ENCODE measurements at places on chromosomes 13 and 19.

GRCh38 chr19:22634450-22634827, 315 bp downstream of the ZNF492 start:
- no peak for DNase-seq

- peak; percentile 8 for DNase-seq
Observed at GRCh38 chr13:108313382-108313781, 43.9 kb downstream of the TNFSF13B start.

- DNase-seq, result no peak
Observed at GRCh38 chr13:91347996-91348905, 764 bp downstream of the MIR17HG start.

- DNase-seq, result no peak
Observed at GRCh38 chr13:48739386-48739964, 85.7 kb downstream of the CYSLTR2 start.

- DNase-seq, result no peak
Observed at GRCh38 chr13:27370305-27370872, 54.0 kb upstream of the GTF3A start.

GRCh38 chr13:111361873-111362648, 41.6 kb downstream of the TEX29 start:
- DNase-seq, result no peak

- no peak for DNase-seq
Observed at GRCh38 chr19:49020342-49020741, 3.5 kb upstream of the LHB start.

- no peak for DNase-seq
Observed at GRCh38 chr19:12224676-12225075, 61.8 kb downstream of the ZNF136 start.

DNA sequence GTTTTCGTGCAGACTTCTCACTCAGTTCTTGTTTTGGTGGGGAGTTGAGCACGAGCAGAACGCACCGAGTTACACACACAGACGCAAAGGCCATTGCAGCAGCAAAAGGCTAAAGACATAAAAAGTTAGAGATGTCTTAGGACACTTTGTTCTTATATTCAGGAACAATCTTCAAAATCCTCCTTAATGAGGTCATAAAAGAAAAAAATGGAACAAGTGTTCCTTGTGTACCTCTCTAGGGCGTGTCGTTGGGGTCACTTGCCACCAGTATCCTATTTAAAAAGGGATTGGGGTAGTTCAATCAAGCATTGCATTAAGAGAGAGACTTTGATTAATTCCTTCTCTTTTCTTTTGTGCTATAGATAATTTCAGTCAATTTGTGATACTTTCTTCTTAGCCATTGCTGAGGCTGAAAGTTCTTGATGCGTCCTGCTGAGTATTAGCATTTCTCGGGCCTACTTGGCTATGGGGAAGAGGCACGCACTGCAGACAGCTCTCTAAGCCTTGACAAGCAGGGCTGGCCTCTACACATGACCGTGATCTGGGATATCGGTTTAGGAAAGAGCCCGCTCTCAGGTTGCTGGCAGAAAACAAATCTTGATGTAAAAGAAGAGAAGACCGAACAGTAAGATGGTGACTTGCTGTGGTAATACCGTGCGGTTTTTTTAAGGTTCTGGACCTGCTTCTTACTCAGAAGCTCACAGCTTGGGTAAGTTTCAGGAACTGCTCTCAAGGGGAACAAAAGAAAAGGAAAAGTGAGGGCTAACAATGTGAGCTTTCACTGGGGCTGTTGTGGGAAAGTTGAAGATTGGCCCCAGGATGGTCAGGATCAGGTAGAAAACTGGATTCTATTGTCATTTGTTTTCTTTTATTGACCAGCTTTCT, 223.6 kb downstream of the TM9SF2 start:
- no peak for DNase-seq

- DNase-seq, result no peak
Observed at GRCh38 chr13:114068656-114069318, 63.6 kb downstream of the RASA3 start.

DNA sequence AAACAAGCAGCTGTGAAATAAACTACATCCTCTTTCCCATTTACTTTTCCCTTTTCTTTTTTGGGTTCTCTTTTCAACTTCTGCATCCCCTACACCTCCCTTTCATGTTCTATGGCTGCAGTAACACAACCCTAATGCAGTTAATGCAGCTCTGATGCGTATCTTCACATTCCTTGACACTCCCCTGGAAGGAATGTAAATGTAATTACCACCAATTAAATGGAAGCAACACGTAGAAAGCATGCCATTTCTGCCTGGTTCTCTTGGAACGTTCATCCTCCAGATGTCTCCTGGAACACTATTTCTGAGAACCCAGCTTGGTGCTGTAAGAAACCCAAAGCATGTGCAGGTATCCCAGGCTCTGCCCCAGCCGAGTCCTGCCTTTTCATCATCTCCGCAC, 166.8 kb upstream of the FREM2 start:
- DNase-seq, result no peak

DNA sequence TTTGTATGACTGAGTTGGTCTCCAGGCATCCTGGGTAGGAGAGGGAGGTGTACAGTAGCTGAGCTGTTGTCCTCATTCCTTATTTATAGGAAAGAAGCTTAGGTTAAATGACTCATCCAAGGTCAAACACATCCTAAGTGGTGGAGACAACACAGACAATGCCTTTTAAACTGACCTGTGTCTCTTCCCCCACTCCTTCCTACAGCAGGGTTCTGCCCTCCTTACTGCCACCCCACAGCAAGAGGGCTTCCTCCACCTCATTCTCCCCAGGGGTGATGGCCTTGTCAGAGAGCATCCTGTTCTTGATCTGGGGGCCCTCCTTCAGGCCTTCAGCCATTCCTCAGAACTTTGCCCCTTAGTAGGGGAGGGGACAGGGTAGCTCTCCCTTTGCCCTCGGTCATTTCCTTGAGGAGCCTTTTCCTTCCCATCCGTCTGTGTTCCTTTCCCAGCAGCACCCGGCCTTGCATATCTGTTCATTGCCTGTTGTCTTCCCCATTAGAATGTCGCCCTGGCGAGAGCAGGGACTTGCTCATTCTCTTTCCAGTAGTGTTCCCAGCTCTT, 48.2 kb upstream of the GPI start:
- DNase-seq, result no peak

DNA sequence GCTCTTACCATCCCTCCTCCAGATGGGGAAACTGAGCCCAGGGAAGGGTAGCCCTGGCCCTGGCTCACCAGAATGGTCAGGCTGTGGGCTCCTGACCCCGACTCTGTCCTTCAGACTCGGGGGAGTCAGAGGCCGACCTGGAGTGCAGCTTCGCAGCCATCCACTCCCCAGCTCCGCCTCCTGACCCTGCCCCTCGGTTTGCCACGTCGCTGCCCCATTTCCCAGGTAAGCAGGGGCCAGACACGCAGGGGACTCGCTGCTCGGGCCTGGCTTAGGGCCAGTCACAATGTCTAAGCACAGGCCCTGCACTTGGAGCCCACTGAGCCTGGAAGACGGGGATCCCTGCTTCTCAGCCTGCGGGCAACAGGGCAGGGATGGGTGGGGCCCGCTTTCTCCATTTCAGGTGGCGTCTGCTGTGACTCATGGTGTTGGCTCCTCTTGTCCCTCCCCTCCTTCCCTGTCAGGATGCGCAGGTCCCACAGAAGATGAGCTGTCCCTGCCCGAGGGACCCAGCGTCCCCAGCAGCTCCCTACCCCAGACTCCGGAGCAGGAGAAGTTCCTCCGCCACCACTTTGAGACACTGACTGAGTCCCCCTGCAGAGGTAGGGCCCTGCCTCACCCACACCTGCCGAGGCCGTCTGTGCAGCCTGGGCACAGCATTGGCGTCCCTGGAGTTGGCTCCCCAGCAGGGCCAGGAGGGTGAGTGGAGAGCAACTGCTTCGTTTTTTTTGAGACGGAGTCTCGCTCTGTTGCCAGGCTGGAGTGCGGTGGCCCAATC, 9.2 kb upstream of the OVOL3 start:
- DNase-seq, result no peak

DNA sequence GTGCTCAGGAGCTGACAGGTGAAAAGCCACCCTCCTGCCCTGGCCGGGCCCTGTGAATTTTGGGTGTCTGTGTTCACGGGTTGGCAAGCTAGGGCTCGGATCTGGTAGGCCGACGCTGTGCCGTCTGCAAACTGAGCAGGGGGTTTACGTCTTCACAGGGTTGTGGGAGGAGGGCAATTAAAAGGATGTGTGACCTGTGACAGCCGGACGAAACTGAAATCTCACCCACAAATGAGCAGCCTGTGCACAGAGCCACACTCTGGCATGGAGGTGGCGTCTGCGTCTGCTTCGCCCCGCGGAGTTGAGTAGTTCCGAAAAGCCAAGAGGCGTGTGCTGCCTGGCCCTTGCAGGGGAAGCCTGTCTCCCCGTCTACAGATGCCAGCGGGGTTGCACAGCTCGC, 117.3 kb downstream of the KDM4B start:
- no peak for DNase-seq

- no peak for DNase-seq
Observed at GRCh38 chr19:10769533-10770491, 51.9 kb downstream of the DNM2 start.

DNA sequence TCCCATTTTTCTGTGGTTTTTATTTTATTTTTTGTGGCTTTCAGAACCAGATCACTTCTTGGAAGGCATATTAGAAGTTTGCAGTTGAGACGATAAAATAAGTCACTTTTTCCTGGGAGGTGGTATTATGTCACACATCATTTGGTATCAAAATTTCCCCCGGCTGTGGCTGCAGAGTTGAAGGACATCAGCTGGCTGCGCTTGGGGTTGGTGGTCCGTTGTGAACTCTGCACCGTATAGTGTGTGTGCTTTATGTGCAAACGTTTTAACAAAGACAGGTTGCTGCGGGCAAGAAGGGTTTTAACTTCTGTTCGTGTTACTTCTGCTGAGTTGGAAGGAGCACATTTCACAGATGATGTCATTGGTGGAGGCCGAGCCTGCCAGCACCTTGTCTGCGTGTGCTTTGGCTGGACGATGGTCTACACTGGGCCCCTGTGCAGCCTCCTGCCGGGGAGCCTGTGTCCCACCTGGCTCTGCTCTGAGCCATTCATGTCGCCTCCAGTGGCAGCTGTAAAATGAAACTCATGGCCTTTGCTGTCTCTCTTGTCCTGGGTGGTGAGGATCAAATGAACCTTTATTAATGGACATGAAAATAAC, 9.6 kb downstream of the ATP11A start:
- DNase-seq, result no peak

DNA sequence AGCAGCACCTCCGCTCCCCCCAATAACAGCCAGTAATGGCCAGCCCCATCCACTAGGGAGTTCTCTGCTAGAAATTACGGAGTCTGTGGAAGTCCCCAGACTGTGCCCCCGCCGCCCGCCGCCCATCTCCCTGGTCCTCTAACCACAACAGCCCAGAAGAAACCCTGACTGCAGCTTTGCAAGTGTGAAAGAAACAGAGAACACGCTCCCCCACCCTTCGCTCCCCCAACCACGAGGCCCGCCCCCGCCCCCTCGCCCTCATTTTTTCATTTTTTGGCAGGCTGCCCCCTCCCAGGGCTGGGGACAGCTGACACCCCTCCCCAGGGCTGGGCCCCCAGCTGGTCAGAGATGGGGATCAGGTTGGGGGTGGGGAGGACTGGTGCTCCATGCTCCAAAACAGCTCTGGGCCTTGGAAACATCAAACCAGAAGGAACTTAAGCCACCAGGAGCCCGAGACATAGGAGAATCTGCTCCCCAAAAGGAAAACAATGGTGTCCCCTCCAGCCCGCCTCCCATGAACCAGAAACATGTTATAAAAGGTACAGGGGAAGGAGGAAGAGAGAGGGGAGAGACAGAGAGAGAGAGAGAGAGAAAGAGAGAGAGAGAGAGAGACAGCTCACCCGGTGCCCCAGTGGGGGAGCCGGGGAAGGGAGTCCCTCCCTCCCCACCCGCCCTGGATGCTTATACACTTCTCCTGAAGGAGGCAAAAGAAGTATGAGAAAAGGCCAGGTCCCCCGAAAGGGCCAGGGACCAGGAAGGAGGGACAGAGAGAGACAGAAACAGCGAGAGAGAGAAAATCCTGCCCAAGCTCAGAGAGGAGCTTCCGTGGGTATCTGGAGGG, 29.8 kb upstream of the ASF1B start:
- DNase-seq, result no peak

DNA sequence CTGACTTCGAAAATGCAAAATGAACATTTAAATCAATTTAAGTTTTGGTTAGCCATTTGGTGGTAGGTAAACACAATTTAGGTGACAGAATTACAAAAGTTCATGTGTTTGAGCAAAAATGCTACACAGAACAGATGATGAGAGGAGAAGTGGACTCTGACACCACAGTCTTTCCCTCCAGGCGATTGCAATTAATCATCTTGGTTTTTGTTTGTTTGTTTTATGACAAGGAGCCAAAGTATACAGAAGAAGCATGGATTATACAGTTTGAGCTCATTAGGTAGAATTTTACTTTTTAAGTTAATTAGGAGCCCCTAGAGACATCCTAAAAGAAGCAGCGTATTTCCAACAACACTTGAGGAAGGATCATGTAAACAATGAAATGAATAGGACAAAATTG, 49.3 kb upstream of the FREM2 start:
- peak; percentile 42 for DNase-seq

DNA sequence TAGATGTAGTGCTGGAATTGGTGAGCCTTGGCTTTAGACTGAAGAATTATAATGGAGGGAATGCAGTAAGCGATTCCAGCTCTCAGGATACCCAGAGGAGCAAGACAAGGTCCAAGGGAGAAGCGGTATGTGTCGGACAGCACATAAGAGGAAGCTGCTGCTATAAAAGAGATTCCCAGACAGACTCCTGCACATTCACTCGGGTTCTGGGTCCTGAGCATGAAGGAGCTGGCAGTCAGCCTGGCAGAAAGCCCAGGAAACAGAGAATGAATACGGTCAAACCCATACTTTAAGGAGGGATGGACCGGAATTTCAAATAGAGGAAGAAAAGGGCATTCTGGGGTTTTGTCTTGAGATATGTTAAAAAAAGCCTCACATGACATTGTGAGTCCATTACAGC, 308.3 kb downstream of the DNAJC15 start:
- no peak for DNase-seq

- DNase-seq, result no peak
Observed at GRCh38 chr19:45575216-45575615, 9.4 kb downstream of the OPA3 start.

GRCh38 chr19:45097450-45097775, 4.4 kb downstream of the PPP1R37 start:
- DNase-seq, result no peak

- DNase-seq, result no peak
Observed at GRCh38 chr19:53898166-53898565, 10.9 kb upstream of the CACNG7 start.

GRCh38 chr19:56671613-56671994, at the start of gene ZNF835:
ZNF835 (minus strand) TSS chr19:56671757; CDS start chr19:56665198, 6,559 bp downstream.
- no peak for DNase-seq

GRCh38 chr19:33436360-33437345, 63.1 kb downstream of the CEBPG start:
- DNase-seq, result no peak

- no peak for DNase-seq
Observed at GRCh38 chr13:34035676-34036325, 217.9 kb downstream of the RFC3 start.

DNA sequence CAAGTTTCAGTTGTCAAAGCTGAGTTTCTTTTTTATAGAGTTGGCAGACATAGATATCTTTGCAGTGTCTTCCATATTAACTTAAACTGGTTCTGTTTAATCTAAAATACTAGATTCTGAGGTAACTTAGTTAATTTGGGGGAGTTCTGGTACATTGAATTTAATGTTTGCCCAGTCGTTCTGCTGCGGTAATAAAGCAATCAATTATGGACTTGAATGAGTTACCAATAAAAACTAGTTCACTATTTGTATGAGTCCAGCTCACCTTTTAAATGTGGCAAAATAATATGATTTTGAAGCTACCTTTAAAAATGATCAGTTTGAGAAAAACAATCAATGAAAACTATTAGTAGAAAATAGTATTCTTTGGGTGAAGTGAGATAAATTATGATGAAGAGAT, 90.2 kb downstream of the LMO7 start:
- no peak for DNase-seq

Measured in NCI-H1105 (cell line).